ENCODE measurements at places on chromosomes 2 and 18. TPM values are rescaled to one million over a fixed set of nuclear protein-coding genes. Genes with fewer than 3 reads are reported as not detected.

COLEC12 gene
- 5.9 TPM for total RNA-seq

GRCh38 chr18:75376004-75376403, 51.5 kb downstream of the SMIM21 start:
- no peak for DNase-seq

DPY30 gene
- 46.8 TPM for total RNA-seq

GRCh38 chr18:59629894-59630293, 67.3 kb downstream of the CCBE1 start:
- DNase-seq: peak; percentile 37

- no peak for DNase-seq
Measured at GRCh38 chr18:23300231-23300805, 152.8 kb upstream of the RIOK3 start.

- no peak for DNase-seq
Measured at GRCh38 chr2:54088719-54089118, 26.7 kb upstream of the ACYP2 start.

GRCh38 chr18:13165636-13166423, 52.7 kb upstream of the LDLRAD4 start:
- DNase-seq: no peak

CCDC195 gene
- not detected for total RNA-seq

DNA sequence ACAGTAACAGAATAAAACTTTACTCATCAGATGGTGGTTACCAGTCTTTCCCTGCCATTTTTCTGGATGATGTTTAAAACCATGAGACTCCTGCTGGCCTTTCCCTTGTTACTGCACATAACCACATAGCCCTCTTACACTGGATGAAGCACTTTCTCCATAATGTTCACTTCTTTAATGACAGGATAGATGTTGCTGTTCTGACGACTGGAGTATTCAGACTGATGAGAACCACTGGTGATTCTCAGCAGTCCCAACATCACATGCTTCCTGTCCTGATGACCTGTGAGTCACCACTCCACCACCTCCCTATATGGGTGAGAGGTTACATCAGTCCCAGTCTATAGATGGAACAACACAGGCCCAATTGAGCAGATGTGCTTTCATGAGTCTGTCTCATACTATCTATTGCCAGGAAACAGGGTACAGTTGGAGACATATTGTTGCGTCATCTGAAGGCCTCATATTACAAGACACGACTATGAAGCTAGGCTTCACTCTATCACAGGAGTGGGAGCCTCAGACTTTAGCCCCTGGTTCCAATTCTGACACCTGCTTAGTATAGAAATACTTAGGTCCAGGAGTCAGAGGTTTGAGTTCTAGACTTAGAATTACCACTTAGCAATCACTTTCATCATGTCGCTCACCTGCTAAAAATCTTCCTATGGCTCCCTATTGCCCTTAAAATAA, 145.7 kb upstream of the KLF7 start:
- no peak for DNase-seq

GRCh38 chr2:71669058-71669456, 215.7 kb downstream of the DYSF start:
- no peak for DNase-seq

- no peak for DNase-seq
Measured at GRCh38 chr2:161843936-161844335, 219.7 kb downstream of the SLC4A10 start.

DNA sequence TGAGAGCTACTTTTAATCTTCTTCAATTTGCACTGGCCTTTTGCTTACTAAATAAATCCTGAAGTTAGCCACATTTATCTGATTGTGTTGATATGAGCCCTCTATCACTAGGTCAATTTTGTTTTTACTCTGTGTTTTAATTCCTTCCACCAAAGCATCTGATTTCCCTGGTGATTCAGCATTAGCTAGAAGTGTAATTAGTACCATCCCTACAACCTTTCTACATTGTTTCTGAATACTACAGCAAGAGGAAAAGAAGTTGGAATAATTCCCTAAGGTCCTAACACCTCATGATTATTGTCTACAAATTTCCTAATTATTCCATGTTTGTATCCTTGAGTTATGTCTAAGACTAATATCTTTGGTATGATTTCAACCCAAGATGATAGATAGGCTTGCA, 1093.6 kb downstream of the SUCLG1 start:
- no peak for DNase-seq

DNA sequence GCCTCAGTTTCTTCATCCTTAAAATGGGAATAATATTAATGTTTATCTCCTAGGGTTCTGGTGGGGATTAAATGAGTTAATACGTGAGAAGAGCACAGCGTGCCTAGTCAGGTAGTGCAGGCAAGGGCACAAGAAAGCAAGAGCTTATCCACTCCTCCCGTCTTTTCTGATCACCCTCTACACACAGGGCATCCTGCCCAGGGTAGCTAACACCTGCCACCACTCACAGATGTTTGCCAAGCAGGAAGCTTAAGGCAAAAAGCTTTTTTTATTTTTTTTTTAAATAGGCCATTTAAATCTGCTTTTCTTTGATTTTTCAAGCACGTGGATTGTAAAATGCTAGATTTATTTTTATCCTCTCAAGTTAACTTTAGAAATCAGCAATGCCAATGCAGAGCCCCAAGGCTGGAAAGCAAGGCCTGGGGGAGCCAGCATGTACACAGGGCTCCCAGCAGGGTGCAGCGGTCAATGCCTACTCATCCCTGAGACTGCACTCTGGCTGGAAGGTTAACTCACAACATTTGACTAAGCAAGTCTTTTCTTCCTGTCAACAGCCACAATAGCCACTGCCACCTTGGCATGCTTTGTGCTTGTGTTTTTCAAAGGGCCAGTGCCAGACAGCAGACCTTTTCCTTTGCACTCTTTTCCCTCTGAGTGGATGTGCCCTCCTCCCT, 86.5 kb upstream of the ACAA2 start:
- DNase-seq: no peak

DNA sequence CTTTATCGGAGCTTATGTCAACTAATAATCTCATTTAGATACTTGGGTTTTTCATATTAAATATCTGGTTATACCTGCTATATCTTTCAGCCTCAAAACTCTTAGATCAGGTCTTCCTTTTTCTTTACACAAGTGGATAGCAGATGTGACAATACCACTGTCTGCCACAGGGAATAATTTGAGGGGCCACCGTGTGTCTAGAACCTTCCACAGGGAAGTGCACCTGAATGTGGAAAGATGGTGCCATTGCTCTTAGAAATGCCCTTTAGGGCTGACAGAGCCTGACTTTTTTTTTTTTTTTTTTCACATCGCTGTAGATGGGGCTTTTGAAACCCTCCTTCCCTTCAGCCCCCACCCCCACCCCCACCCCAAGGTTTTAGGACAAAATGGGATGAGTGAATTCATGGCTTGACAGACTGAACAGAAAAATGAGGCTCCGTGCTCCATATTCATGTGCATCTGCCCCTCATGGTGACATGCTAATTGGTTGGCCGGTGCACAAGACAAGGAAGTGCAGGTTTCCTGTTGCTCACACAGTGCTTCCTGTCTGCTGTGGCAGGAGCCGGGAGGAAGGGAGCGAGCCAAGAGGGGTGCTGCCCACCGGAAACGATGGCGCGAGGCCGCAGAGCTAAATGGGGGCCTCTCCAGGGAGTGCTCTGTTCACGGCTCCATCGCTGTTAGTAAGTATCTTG, 246.0 kb downstream of the LDLRAD4 start:
- peak; percentile 62 for DNase-seq

DNA sequence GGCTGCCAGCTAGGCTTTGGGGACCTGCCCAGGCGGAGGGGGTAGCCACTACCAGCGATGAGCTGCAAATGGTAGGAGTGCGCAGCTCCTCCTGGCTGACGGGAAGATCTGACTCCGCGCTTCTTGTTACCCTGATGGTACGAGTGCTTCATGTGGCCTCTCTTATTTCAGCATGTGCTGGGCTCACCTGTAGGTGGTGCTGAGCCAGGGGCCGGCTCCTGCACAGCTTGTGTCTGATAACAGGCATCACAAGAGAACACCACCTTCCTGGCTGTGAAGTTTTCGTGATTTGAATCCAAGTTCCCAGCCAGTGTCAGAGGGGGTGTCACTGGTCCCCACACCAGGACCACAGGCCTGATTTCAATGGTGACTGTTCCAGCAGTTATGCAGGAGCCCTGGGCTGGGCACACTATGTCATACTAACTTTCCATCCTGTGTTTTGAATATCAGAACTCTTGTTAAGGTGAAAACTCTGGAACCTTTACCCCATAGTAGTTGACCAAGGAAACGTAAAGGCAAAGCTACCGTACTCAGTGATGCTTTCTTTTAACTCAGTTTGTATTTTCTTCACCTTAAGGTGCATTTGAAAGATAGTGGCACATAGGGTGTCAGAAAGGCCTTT, 28.0 kb downstream of the APCDD1 start:
- DNase-seq: no peak

- DNase-seq: no peak
Measured at GRCh38 chr2:65030476-65031332, 25.5 kb upstream of the CEP68 start.

TSGA10 gene
- 2.8 TPM for total RNA-seq

TRAPPC8 gene
- total RNA-seq: 36.8 TPM

- no peak for DNase-seq
Measured at GRCh38 chr2:225196579-225196978, 154.3 kb upstream of the DOCK10 start.

GRCh38 chr18:21117409-21118131, 6.0 kb upstream of the ROCK1 start:
- DNase-seq: no peak

ERBB4 gene
- total RNA-seq: 17.2 TPM

- DNase-seq: no peak
Measured at GRCh38 chr2:97732436-97733340, 19.3 kb downstream of the ZAP70 start.

DNA sequence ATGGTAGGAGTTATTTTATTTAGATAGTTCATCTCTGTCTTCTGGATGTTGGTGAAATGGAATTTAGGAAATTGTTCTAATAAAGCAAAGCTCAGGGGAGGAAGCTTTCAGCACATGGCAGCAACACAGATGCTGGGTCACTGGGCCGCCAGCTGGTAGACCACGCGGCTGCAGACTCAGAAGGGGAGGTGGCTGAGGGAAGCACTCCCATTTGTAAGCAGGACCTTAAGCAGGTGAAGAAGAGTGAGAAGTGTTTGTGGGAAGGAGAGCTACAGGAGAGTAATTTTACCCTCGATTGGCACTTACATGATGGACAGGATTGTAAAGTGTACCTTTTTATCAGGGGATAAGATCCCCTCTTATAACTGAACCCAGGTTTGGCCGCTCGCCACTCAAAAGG, 24.4 kb downstream of the NMS start:
- no peak for DNase-seq

CAPG gene
- 0.83 TPM for total RNA-seq

DNA sequence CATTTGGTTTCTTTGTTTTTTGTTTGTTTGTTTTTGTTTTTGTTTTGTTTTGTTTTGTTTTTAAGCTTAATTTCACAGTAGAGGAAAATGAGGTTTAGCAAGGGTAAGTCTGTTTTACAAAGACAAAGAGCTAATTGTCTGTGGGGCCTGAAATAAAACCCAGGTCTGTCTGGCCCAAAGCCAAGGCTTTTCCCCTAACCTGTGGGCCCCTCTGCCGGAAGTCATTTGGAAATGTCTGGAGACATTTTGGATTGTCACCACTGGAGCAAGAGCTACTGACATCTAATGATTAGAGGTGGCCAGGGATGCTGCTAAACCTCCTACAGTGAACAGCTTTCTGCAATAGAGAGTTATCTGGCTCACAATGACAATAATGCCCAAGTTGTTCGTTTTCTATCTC, 167.2 kb downstream of the MAP2 start:
- DNase-seq: no peak

GPR55 gene
- total RNA-seq: not detected

- DNase-seq: no peak
Measured at GRCh38 chr2:237879991-237880560, 20.7 kb downstream of the RAMP1 start.

GRCh38 chr2:236668531-236668969, 98.9 kb downstream of the ACKR3 start:
- DNase-seq: no peak

DNA sequence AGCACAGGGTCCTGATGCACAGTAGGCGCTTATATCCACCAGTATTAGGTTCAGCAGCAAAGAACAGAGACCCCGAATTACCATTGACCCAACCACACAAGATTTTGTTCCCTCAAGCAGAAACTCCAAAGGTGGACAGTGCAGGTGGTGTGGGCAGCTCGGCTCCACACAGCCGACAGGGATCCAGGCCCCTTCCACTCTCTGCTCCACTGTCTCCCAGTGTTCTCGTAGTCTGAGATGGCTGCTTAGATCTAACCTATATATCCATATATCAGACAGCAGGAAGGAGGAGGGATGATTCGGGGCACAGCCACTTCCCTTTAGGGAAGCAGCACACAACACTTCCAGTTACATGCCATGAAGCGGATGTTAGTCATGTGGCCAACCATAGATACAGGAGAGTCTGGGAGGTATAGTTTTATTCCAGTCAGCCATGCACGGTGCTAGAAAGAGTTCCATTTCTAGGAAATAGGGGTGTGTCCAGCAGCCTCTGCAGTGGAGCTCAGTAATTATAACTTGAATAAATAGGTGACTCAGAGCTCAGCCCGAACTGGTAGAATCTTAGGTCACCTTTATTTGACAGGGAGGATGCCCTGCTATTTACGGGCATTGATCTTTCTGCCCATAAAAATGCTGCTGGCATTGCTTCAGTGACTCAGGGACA, 158.9 kb downstream of the TWIST2 start:
- no peak for DNase-seq

DNA sequence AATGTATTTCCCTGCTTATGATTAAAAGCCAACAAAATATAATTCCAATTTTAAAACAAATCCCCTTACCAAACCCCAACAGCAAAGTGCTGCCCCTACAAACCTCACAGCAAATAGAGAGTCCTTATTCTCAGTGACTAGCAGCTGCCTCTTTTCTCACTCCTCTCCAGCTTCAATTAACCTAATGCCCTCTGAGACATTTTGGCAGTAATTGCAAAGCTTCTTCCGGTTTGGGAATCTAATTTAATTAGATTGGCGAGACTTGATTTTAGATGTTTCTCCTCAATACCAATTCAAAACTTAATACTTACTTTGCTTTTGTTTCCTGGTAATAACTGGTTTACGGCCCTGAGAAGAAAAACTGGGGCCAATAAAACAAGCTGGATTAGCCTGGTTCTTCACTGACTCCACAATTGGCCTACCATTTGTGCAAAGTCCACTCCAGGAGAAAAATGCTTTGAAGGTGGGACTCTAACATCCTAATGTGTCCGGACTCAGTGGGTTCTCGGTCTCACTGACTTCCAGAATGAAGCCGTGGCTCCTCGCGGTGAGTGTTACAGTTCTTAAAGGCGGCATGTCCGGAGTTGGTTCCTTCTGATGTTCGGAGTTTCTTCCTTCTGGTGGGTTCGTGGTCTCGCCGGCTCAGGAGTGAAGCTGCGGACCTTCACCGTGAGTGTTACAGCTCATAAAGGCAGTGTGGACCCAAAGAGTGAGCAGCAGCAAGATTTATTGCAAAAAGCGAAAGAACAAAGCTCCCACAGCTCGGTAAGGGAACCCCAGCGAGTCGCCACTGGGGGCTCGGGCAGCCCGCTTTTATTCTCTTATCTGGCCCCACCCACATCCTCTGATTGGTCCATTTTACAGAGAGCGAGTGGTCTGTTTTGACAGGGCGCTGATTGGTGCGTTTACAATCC, 52.8 kb downstream of the SLC35F5 start:
- no peak for DNase-seq

GRCh38 chr2:146623771-146624170, 1221.1 kb upstream of the ACVR2A start:
- no peak for DNase-seq

Data from heart right ventricle (tissue), 16 donors.